ENCODE measurements at places on chromosomes 16 and 17.
A peak's percentile ranks its signal among the peaks of the same experiment; 100 is the strongest.

DNA sequence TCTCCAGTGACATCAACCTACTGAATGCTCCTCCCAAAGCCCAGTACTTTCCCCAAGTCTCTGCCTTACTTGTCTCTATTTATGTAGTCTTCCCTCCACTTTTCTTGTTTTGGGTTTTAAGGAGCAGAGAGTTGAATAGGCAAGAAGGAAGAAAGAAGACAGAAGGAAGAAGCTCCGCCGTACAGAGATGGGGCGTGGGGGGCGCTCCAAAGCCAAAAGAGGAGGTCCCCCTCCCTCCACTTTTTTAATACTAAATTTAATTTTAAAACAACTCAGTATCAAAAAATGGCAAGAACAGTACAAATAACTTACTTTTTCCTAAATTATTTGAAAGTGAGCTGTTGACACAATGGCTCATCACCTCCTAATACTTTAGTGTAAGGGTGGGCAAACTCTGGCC, 4.6 kb downstream of the EFTUD2 start:
- DNase-seq, result no peak

GRCh38 chr17:781805-782731, at the start of the genes GLOD4 and MRM3:
TSS of gene GLOD4 (minus strand) at chr17:782280. CDS start at chr17:782255, 25 bp downstream.
TSS of gene MRM3 (plus strand) at chr17:782353. CDS start at chr17:782379, 26 bp downstream.
- peak; percentile 87 for DNase-seq

- DNase-seq, result no peak
Measured at GRCh38 chr17:45965812-45966211, 33.2 kb upstream of the STH start.

DNA sequence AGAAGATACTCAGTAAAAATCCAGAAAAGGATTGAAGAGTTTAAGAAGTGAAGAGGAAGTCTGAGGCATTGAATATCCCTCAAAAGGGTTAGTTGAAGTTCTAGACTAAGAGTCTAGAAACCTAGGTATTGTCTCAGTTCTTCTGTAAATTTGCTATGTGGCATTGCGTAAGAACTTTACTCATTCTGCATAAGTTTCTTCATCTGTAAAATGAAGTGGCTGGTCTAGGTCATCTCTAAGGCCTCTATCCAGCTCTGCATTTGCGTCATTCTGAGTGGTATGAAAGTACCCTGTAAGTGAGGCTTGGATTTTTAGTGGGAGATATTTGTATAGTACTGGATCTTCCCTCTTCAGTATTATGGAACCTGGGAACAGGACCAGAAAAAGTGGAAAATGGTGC, 130.2 kb downstream of the MYO1D start:
- no peak for DNase-seq

GRCh38 chr17:1961189-1961588, 63.9 kb downstream of the RTN4RL1 start:
- DNase-seq, result no peak

DNA sequence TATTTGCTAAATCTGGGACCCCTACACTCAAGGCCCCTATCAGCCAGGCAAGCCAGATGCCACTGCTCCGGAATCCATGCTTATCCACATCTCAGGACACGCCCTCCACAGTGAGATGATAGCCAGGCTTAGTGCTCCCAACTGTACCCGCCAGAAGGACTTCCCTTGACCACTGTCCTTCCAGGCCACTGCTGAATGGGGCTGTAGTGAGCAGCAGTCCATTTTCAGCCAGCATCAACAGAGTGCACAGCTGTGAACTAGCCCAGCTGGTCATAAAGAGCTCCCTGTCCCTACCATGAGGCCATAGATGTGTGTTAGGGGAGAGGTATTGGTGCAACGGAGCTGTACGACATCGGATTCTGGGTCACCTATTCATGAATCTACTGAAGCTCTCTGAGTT, 13.0 kb upstream of the MED9 start:
- no peak for DNase-seq

DNA sequence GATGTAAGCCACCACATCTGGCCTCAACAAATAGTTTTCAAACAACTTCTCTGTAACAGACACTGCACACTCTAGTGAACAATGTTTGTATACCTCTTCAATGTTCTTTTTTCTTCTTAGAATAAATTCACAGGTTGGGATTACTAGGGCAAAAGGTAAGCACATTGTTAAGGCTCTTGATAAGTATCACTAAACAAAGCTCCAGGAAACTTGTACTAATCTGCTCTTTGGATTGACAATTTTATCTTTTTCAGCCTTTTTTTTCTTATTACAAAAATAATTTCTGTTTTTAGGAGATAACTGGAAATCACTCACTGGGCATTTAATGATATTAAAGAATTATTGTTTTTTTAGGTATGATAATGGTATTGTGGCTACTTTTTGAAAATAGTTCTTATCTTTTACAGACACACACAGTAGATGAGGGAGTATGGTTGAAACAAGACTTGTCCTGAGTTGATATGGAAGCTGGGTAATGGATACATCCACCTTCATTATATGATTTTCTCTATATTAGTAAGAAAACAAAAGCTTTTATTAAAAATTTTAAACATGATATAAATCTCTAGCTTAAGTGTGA, 7.7 kb upstream of the MPRIP start:
- no peak for DNase-seq

GRCh38 chr16:5815570-5816237, 718.1 kb upstream of the EEF2KMT start:
- no peak for DNase-seq

DNA sequence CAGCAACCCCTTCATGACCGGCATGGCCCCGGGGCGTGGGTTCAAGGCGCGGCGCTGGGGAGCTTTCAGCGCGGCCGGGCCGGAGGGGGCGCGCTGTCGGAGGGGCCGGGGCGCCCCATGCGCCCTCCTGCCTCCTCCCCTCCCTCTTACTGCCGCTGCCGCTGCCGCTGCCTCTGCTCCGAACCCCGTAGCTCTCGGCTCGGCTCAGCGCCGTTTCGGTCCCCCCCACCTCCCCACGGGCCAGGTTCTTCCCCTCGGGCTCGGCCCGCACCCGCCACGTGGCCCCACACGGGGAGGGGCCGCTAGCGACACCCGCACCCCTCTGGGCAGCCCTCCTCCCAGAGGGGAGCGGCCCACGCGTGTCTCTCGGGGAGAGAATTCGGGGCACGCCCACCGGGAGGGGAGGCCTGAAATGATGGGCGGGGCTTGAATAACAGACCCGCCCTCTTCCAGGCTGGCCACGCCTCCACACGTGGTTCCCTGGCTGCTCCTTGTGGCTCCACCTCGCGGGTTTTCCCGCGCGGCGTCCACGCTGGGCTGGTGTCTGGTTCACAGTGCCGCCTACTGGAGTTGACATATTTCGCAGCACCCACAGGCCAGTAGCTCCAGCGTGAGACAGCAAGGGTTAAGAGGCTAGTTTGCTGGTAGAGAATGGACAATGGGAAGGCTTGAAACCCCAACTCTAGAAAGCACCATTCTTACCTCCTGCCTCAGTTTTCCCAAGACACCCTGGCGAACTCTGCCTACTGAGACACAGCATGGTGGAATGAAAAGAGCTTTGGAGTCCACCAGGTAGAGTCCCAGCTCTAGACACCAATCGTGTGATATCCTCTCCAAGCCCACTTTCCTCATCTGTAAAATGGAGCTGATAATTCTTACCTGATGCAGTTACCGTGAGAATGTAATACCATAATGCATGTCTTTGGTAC, at the start of gene KCNH4:
KCNH4 (minus strand) TSS at position 221 of the 929 bp plus-strand sequence; CDS start at position 24, 197 bp downstream.
- DNase-seq, result peak; percentile 66

GRCh38 chr16:57500578-57501111, 14.4 kb upstream of the DOK4 start:
- no peak for DNase-seq

GRCh38 chr16:60061396-60061795, 1327.3 kb upstream of the GOT2 start:
- no peak for DNase-seq

GRCh38 chr16:19884611-19885450, at the start of gene GPRC5B:
TSS of gene GPRC5B (minus strand) at chr16:19884848. CDS start at chr16:19872845, 12,003 bp downstream.
- DNase-seq, result no peak

GRCh38 chr16:3511286-3512180, 10.7 kb downstream of the CLUAP1 start:
- DNase-seq, result no peak

DNA sequence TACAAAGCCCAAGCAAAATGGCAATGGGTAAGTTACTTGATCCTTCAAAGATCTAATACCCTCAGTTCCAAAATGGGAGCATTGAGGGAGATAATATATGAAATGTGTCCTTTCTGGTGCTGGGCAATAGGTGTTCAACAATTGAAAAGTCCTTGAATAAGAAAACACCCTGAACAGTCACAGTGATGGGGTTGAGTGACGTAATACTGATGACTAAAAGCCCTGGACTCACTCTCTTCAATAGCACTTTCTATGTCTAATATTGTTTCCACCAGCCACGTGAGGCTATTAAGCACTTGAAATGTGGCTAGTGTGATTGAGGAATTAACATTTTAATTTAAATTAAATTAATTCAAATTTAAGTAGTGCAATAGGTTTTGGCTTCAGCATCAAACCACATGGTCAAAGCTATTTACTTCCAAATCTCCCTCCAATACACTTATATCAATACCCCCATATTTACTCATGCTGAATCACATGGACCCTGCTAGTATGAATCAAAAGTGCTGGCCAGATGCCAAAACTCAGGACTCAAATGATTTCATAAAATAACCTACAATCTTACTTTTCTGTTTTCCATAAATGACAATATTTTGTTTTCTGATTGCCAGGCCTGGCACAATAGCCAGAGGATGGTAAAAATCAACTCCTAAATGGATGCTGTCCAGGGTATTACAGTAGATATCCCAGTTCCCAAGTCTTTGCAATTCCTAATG, 516.2 kb downstream of the HAPSTR1 start:
- DNase-seq, result no peak

GRCh38 chr16:78955206-78955605, 645.3 kb downstream of the MAF start:
- DNase-seq, result no peak

DNA sequence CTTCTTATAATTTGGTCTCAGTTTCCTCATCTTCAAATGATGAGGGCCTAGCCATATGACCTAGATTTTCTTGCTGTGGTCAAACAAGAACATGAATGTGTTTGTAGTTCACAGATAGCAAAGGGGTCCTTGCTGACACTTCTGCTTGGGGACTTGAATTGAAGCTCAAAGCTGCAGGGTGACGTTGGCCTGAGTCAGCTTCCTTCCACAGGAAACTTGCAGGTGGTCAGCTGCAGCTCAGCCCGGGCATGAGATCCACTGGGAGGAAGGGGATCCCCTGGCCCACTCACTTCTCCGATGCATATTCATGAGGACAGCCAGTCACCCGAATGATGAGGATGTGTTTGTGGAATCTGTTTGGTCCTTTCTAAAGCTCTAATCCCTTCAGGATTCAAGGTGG, 42.6 kb upstream of the AXIN2 start:
- no peak for DNase-seq

GRCh38 chr16:30533748-30534367, 800 bp downstream of the ZNF747 start:
- DNase-seq, result no peak

DNA sequence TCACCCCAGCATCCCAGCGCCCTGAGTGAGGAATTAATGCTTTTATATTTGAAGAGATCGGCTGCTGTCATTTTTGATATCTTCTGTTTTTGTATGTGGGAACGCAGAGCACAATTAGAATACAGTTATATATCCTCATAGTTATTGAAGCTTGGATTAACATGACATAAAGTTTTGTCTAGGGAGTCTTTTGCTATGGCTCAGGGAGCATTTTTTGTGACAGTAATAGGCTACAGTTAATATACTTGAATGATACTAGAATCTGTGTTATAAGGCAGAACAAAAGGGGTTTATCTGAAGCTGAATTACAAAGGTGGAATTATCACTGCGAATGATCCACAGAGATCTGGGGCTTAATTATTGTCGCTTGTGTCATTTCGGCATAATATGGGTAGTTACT, 239.4 kb downstream of the MSI2 start:
- DNase-seq, result no peak

- no peak for DNase-seq
Measured at GRCh38 chr16:85621698-85622428, 8.7 kb downstream of the GSE1 start.

DNA sequence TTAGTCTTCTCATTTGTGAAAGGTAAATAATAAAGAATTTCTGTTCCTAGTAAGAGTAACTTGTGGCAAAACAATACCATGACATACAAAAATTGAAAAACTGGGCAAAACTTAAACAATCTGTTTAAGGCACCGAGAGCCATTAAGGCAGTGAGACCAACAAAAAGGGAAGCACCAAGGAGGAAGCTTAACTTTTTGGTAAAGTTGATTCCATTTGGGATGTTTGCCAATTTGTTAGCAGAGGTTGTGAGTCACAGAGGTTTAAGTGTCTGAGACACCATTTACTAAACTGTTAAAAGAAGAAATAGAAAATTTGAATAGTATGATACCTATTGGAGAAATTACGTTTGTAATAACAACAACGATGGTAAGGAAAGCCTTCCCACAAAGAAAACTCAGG, 4.9 kb downstream of the SLC35G3 start:
- no peak for DNase-seq

DNA sequence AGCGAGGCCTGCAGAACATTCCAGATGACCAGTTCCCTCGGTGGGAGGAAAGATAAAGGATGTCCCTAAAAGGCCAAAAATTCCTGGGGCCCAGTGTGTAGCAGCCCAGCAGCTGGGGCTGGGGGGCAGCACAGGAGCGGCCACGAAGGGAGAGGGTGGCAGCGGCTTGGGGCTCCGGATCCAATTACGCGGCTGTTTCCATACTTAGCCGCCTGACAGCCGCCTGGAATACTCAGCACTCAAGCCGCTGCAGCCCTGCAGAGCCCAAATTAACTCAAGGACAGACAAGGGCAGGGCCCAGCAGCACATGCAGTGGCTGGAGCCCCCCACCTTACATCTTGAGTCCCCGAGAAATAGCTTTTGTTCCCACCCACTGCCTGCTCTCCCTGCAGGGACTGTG, 1.3 kb downstream of the SRL start:
- no peak for DNase-seq

- no peak for DNase-seq
Measured at GRCh38 chr17:45963889-45964288, 35.2 kb upstream of the STH start.

- DNase-seq, result no peak
Measured at GRCh38 chr17:7586673-7587419, 3.0 kb downstream of the SOX15 start.

GRCh38 chr16:85994492-85995490, 95.8 kb downstream of the IRF8 start:
- no peak for DNase-seq

DNA sequence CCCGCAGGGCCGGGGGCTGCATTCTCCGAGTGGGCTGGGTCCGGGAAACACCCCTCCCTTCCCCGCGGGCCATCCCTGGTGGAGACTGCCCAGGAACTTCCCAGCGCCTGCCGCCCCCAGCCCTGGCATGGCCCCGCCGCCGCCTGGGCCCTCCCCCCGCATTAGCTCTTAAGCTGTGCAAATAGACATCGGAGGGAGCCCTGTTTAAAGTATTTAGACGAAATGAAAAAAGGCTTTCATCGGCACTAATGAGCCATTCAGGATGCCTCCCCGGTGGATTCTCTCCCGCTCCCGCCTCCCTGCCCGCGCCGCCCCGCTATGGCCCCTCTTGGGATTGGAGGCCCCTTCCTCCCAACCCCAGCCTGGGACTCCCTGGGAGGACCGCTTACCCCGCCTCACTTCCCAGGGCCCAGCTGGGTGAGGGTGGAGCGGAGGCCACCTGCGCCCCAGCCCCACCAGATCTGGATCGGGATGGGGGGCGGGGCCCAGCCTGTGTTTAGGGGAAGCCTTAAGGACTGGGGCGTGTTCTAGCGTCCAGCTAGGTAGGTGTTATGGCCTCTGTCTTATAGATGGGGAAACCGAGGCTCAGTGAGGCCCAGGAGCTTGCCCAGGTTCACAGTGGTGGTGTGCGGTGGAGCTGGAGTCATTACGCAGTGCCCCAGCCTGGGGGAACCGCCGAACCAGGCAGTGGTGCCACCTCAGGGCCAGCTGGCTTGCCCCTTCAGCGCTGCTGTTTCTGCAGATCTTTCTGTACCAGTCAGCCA, 19.7 kb downstream of the SEZ6 start:
- DNase-seq, result no peak
